CD4-positive, alpha-beta T cell treated with Interleukin-17A for 1 hour (primary cell): ENCODE measurements at places on chromosomes 6 and 20.

- no peak for DNase-seq
These were observed 70.6 kb downstream of the CDC40 start for GRCh38 chr6:110250838-110251237.

DNA sequence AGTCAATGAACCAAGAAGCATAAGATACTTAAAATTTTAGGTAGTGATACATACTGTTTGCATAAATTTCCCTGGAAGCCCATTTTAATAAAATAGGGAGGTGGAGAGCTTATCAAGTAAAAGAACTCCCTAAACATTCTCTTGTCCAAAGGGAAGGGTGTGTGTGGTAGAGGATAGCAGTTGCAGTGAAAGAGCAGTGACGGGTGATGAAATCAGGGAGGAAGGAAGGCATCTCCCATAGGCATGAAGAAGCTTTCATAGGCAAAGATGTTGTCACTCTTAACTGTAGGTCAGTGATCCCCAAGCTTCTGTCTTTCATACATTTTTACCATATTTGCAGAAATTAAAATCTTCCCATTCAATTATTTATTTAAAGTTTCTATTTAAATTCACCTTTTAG, 60.0 kb upstream of the ZNF831 start:
- no peak for DNase-seq

GRCh38 chr6:39344821-39345280, 22.3 kb upstream of the KCNK16 start:
- DNase-seq = no peak

GRCh38 chr20:8150591-8150990, 18.5 kb downstream of the PLCB1 start:
- DNase-seq = no peak

DNA sequence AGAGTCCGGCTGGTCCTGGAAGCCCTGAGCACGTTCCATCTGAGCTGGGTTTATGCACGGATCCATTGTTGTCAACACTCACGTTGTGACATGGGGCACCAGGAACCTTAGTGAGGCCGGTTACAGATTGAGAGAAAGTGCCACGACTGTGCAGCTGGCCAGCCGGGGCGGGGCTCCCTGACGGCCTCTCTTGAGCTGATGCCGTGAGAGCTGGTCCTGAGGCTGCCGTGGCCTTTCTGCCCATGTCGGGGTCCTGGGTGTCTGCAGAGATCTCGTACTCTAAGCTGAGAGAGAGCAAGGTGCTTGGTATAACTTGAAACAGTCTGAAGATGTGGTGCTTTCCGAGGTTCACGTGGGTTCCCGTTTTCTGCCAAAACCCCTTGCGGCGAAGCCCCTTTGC, 10.0 kb downstream of the CDH4 start:
- DNase-seq = no peak

DNA sequence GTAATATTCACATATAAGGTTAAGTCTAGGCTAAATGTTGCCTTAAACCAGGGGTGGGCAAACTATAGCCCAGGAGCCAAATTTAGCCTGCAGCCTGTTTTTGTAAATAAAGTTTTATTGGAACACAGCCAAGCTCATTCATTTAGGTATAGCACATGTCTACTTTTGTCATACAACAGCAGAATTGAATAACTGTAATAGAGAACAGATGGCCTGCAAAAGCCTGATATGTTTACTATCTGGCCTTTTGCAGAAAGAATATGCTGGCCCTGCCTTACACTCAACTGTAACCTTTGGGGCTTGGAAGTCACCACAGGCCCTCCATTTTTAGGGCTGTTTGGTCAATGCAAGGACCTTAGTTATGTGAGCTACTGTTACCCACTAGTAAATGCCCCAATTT, 17.7 kb upstream of the BCLAF1 start:
- DNase-seq = no peak

GRCh38 chr20:2156666-2157624, 55.3 kb downstream of the STK35 start:
- no peak for DNase-seq

GRCh38 chr6:148203281-148203925, 139.2 kb upstream of the SASH1 start:
- DNase-seq = no peak
